NCI-H1092 treated with DMSO at 0.1 percent for 48 hours (cell line): ENCODE measurements at places on chromosomes 2 and 18.

- no peak for DNase-seq
Observed at GRCh38 chr2:151482171-151482725, 72.5 kb downstream of the RIF1 start.

DNA sequence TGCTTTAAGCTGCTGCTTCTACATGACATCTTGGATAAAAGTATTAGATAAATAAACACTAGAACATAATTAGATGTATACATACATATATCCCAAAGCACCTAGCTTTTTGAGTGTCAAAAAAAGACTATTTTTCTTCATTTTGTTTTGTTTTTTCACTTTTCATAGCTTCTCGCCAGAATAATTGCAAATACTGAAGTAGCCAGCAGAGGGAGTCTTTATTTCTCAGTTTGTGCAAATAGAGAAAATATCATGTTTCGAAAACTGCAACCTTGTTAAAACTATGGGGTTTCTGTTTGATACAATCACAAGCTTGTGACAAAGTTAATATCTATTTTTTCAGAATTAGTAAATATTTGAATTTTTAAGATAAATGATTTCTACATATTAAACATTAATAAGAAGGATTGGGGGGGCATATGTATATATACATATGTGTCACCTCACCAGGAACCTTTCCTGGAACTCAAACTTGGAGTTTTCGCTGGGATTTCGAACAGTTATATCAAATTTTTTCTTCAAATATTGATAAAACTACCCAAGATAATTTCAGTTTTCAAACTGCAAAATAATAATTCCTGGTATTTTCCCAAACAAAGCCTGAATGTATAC is 61.0 kb downstream of the GRB14 start:
- DNase-seq, result peak; percentile 16

GRCh38 chr2:99634234-99634633 is 144.4 kb upstream of the REV1 start:
- no peak for DNase-seq

DNA sequence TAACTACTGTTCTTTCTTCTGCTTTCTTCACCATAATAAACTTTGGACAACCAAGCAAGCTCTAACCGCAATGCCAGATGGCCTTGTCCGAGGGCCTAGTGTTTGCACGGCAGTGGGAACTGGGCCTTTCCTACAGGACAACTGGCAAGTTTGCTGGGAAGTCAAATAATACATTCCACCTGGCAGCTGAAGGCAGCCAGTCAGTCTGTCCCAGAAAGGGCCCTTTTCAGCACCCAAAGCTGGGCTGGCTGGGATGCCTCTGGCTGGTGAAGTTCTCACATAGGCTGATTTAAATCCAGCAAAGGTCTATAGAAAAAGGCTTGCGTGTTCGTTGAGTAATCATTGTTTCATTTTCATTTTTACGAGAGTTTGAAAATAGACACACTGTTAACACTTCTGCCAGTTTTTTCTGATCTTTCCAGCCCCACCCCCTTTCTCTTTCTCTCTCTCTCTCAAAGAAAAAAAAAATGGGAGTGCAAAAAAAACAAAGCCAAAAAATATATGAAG is 110.0 kb upstream of the EPAS1 start:
- DNase-seq, result no peak

DNA sequence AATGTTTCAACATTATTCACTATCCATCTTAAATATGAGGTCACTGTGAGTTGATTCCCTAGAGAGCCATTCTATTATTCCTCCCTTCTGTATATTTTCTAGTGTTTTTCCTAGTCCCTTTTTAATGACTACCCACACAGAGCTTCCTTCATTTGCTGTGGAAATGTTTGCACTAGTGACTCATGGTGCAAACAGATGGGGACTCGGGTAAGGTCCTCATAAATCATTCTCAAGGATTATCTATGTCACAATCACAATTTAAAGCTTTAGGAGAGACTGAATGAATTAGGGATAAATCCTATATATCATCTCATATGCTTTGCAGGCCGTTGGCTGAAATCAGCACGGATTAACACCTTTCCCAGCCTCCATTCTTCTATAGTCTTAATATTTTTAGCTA is 159.6 kb downstream of the DCC start:
- DNase-seq, result peak; percentile 72

DNA sequence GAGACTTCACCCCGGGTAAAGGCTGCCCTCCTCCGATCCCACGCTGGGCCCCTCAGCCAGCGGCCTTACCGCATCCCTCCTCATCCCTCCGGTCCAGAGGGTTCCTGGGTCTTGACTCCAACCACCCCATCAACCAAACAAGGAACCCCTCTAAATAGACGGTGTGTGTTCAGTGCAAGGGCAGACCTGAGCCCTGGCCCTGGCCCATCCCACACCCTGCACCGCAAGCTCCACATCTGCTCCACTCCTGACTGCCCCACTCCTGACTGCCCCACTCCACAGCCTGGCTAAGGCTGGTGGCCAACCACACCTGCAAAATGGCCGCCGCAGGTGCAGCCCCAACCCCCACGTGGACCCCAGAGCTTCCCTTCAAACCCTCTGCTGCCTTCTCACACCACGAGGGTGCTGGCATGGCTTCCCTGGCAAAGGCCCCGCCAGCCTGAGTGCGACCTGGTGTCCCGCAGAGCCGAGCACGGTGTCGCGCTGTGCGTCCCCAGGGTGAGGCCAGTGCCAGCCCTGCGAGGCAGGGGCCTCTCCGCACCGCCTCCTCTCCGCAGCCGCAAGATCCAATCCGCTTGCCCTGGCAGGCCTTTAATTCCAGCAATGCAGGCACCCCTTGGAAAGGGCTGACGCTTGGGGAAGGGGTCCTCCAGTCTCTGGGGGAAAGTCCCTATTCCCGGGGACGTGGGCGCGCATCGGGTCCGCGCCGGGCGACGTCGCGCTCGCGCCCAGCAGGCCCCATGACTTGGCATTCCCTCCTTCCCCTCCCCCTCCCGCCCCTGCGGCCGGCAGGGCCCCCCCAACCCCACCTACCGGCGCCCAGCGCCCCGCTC is 1.5 kb downstream of the KIF1A start:
- no peak for DNase-seq

DNA sequence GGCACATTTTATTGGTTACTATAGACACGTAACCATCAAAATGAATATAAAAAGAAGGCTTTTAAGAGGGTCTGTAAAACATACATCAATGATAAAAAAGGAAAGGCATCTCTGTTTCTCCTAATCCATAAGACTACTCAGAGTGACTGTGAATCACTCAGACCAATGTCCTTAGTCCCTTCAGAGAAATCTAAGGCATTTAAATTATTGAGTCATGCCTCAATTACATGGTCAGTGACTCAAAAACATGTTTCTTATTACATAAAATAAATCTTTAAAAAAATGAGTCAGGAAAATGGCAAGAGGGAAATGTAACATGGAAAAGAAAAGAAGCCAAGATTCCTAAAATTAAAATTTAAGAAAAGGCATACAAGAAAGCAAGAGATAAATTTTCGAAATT is 146.6 kb downstream of the ERBB4 start:
- no peak for DNase-seq

GRCh38 chr2:28093768-28094167 is 203.2 kb downstream of the BABAM2 start:
- DNase-seq, result no peak

GRCh38 chr18:68409576-68409975 is 305.3 kb downstream of the TMX3 start:
- no peak for DNase-seq

GRCh38 chr2:124025891-124026434 is 876 bp downstream of the CNTNAP5 start:
- peak; percentile 35 for DNase-seq

GRCh38 chr2:124315221-124315880 is 290.3 kb downstream of the CNTNAP5 start:
- DNase-seq, result no peak

DNA sequence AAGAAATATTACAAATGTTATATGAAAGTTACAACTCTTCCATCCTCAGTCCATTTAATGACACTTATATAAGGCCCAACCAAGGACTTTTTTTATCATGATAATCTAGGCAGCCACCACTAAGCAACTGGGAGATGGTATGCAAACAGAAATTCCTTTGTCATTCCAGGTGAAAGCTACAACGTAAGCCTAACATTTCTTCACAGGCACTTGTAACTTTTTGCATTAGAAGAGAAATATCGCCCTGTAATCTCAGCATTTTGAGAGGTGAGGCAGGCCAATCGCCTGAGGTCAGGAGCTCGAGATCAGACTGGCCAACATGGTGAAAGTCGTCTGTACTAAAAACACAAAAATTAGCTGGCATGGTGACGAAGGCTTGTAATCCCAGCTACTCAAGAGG is 581.2 kb upstream of the SLC8A1 start:
- DNase-seq, result no peak

- DNase-seq, result no peak
Observed at GRCh38 chr2:58834404-58834803, 593.3 kb upstream of the FANCL start.

DNA sequence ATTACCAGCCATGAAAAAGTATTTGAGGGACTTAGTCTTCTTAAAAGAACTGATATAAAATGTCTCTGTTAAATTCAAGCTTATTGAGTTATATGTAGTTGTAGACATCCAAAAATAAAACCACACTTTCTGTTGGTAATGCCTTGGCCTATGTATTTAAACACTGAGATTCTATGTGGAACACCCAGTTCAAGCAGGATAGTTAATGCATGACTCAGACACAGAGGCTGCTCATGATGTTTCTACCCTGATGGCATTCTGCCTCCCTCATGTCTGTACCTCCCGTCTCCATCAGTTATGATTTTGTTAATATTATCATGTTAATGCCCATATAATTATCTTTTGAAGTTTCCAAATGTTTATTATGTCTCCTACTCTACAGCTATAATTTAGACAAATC is 164.5 kb downstream of the XIRP2 start:
- no peak for DNase-seq

- no peak for DNase-seq
Observed at GRCh38 chr2:225737556-225737955, 338.0 kb downstream of the NYAP2 start.

GRCh38 chr2:21930226-21930625 is 806.5 kb downstream of the TDRD15 start:
- no peak for DNase-seq

DNA sequence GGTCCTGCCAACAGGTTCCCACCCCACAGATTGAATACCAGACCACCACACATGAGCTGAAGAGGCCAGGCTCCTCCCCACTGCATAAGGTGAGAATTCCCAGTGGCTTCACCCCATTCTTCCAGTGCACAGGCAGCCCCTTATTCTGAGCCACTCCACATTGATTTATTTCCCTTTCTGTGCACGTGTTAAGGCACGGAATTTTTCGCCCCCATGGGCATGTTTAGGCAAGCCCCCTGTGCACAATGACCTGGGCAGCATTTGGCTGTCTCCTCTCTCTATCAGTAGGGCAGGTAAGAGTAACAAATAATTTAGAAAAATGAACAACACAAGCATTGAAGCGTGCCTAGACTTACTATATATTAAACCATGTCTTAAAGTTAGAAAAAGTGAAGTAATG is 15.2 kb upstream of the CHAC2 start:
- DNase-seq, result no peak

DNA sequence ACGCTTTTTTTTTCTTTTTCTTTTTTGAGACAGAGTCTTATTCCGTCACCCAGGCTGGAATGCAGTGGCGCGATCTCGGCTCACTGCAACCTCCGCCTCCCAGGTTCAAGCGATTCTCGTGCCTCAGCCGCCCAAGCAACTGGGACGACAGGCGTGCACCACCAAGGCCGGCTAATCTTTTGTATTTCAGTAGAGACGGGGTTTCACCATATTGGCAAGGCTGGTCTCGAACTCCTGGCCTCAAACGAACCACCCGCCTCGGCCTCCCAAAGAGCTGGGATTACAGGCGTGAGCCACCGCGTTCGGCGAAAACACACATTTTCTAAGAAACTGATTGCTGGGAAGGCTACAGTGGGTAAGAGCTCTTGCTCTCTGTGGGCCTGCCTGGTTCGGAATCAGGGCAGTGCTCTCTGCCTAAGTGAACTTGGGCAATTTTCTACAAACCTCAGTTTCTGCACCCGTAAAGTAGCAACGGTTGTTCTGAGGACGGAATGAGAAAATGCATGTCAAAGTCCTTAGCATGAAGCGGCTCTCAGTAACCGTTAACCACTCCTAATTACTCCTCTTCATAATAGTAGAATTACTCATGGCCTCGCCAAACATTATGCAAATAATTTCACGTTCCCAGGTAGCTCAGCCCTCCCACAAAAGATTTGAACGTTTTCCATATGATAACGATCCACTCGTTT is 1.0 kb upstream of the PMAIP1 start:
- DNase-seq, result no peak

GRCh38 chr18:46080156-46080555 is 8.1 kb upstream of the PSTPIP2 start:
- DNase-seq, result no peak

GRCh38 chr18:72867746-72868584 is at the start of gene NETO1:
TSS of gene NETO1 (minus strand) at chr18:72867987. CDS start at chr18:72867291, 696 bp downstream.
- DNase-seq, result peak; percentile 34

GRCh38 chr2:171404261-171404660 is 29.5 kb downstream of the METTL8 start:
- DNase-seq, result no peak

DNA sequence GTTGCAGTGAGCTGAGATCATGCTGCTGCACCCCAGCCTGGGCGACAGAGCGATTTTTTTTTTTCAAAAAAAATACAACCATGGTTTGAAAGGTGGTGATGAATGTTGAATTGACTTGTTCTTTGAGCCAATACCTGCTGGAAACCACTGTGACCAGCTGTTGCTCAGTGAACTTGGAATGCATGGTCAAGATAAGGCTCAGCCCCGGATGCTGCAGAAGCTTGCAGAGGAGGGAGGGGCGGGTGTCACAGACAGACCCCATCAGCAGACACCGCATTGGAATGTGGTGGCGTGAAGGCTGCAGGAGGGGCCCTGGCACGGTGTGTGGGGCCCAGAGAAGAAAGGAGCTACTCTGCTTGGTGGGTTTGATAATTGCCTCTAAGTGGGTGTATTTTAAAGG is 91.6 kb downstream of the ITGB1BP1 start:
- no peak for DNase-seq

DNA sequence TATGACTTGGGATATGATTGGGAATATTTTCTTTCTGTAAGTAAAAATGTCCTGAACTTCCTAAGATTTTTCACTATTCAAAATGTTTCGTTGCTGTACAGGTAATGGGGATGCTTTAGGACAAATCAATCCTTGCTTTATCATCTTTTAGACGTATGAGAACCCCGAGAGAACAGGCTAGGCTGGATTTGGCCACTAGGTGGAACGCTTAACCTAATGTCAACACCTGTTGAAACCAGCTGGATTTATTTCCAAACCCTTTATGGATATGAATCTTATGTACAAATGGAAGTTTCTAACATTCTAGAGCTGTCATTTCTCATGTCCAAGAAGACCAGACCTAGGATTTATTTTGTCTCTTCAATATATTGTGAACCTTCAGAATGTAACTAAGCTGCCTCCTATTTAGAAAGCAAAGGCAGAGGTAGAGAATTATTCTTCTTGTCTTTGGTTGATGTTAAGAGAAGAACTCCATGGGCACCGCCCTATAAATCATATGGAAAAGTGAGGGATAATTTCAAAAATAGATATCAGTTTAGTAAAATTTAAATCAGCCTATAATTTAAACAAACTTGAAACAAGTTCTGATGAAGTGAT is 96.7 kb downstream of the PMAIP1 start:
- DNase-seq, result peak; percentile 74

- no peak for DNase-seq
Observed at GRCh38 chr2:62663920-62664795, 41.4 kb upstream of the EHBP1 start.

- peak; percentile 93 for DNase-seq
Observed at GRCh38 chr2:96739633-96740428, at the start of gene LMAN2L. TSS of gene LMAN2L (minus strand) at chr2:96740064. CDS start at chr2:96740040, 24 bp downstream.

- no peak for DNase-seq
Observed at GRCh38 chr2:120239488-120240287, 13.0 kb upstream of the RALB start.

GRCh38 chr2:223222397-223222796 is 170.4 kb downstream of the KCNE4 start:
- no peak for DNase-seq

- DNase-seq, result peak; percentile 25
Observed at GRCh38 chr2:10452312-10452711, 4.2 kb upstream of the ODC1 start.
